T-cell (primary cell): ENCODE measurements at places on chromosomes 7 and 10.

DNA sequence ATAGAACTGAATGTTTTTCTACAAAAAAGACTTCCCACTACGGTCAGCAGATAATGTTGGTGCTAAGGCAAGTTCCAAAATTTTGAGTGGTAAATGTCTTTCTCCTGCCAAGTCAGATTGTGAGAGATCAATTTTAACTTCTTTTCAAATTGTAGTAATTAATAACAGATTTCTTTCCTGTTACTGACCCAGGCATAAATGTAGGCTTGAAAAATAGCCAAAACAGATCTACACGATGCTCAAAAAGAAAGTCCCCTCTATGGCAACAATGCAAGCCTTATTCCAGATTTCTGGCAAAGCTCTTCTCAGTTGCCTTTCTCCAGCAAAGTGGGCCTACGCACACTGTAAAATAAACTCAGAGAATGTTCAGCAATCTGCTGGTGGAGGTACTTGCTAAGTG lies 641.0 kb upstream of the NRP1 start:
- no peaks in the 10 kb centered on the region for H3K27me3 ChIP-seq
- H3K27ac ChIP-seq: no peak overlapping the region
- H3K36me3 ChIP-seq: no peaks in the 10 kb centered on the region
- DNase-seq: no peak

GRCh38 chr7:79610748-79611304 lies 157.4 kb upstream of the MAGI2 start:
- H3K4me1 ChIP-seq: no peaks in the 10 kb centered on the region
- no peak for DNase-seq
- H3K4me3 ChIP-seq: no peak overlapping the region
- H3K27me3 ChIP-seq: no peaks in the 10 kb centered on the region
- no peak overlapping the region for H3K27ac ChIP-seq

DNA sequence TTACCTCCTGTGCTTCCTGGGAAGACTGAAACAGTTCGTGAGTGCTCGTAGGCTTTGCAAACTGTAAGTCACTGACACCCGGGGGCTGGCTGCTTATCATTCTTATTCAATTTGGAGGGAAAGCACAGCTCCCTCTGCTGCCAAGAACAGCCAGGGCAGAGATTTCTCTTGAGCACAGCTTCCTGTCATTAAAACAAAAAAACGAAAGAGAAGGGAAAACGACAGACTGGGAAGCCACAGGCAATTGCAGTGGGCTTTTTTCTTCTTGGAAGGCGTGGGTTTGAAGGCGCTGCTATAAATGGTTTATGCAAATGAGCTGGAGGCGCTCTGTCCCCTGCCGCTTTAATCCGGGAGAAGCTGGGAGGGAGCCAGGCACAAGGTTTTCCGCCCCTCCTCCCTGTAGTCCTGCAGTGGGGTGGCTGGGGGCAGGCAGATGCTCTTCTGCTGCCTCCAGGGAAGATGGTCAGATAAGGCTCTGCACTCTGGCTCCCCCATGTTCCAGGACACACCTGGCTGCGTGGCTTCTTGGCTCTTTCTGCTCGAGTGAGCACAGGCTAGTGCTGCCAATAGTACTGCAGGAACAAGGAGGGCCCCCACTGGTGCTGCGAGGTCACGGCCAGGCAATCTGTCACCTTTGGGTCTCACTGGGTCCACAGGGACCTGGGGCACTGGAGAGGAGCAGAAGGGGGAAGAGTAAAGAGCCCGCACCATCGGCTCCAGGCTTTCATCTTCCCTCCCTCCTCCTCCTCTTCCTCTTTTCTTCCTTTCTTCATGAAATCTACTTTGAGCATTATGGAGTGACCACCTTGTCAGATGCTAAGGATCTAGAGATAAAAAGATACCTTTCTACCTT lies 49.5 kb downstream of the NEURL1 start:
- no peaks in the 10 kb centered on the region for H3K36me3 ChIP-seq
- no peak for DNase-seq
- peaks cover 34% of the 10 kb centered on the region for H3K27me3 ChIP-seq
- peak overlapping the region; percentile 66 for H3K4me3 ChIP-seq

DNA sequence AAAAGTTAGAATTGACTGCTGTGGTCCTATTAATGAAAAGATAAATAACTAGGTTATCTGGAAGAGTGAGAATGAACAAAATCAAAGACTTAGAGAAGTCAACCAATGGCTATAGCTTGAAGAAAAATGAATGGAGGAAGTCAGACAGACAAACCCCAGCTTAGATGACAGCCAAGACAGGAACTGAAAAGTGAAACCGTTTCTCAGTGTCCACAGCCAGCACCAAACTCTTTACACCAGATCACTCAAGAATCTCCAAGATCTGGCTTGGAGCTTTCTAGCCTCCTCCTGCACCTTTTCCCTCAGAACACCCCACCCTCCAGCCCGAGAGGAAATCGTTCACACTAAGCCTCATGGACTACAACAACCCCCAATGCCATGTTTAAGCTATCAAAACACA lies 167.0 kb downstream of the SFMBT2 start:
- H3K27ac ChIP-seq: no peak overlapping the region
- H3K36me3 ChIP-seq: peaks cover 7% of the 10 kb centered on the region
- H3K27me3 ChIP-seq: no peaks in the 10 kb centered on the region
- no peak for DNase-seq

GRCh38 chr7:39683216-39683845 lies 60.0 kb downstream of the RALA start:
- no peak overlapping the region for H3K27ac ChIP-seq
- no peak overlapping the region for H3K4me3 ChIP-seq
- peaks cover 7% of the 10 kb centered on the region for H3K4me1 ChIP-seq
- DNase-seq: no peak
- no peaks in the 10 kb centered on the region for H3K27me3 ChIP-seq

DNA sequence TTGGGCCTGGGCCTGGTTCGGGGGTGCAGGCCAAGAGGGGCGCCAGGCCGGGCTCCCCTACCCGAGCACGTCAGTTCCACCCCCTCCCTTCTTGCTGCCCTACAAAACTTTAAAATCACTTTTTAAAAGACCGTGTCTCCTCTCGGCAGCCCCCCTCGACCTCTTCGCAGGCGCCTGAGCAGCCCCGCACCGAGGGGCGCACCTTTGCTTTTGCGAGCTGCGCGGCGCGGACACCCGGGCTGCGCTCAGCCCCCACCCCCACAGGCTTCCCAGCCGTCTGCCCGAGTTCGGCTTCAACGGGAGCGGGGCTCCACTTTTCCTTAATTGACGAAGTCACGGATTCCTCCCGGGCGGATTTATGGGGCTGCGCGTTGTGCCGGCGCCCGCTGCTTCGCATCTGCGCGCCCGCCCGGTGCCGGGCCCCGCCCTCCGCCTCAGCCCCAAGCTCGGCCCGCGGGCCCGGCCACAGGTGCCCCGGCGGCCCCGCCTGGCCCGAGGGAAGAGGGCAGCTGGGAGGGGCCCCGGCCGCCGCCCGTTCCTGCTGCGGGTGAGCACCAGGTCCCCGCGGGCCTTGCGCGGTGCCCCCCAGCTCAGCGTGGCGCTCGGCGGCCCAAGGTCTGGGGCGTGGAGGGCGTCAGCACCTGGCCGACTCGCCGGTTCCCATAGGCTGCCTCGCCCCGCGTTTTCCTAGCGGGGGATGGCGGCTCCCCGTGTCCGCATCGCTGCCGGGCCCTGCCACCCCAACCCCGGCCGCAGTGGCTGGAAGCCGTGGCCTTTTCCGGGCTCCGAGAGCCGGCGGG lies 10.8 kb upstream of the MNX1 start:
- no peaks in the 10 kb centered on the region for H3K36me3 ChIP-seq
- H3K4me3 ChIP-seq: no peak overlapping the region
- H3K27ac ChIP-seq: no peak overlapping the region
- H3K4me1 ChIP-seq: no peaks in the 10 kb centered on the region
- no peak for DNase-seq
- peaks cover 19% of the 10 kb centered on the region for H3K27me3 ChIP-seq

GRCh38 chr7:152544481-152544927 lies 108.7 kb upstream of the KMT2C start:
- no peaks in the 10 kb centered on the region for H3K4me1 ChIP-seq
- H3K27me3 ChIP-seq: no peaks in the 10 kb centered on the region
- no peak overlapping the region for H3K27ac ChIP-seq
- DNase-seq: no peak
- H3K4me3 ChIP-seq: no peak overlapping the region

GRCh38 chr10:85673270-85673669 lies 693.3 kb downstream of the GRID1 start:
- H3K27ac ChIP-seq: no peak overlapping the region
- no peak for DNase-seq
- no peaks in the 10 kb centered on the region for H3K27me3 ChIP-seq
- no peak overlapping the region for H3K4me3 ChIP-seq
- no peaks in the 10 kb centered on the region for H3K36me3 ChIP-seq
- H3K4me1 ChIP-seq: no peaks in the 10 kb centered on the region

DNA sequence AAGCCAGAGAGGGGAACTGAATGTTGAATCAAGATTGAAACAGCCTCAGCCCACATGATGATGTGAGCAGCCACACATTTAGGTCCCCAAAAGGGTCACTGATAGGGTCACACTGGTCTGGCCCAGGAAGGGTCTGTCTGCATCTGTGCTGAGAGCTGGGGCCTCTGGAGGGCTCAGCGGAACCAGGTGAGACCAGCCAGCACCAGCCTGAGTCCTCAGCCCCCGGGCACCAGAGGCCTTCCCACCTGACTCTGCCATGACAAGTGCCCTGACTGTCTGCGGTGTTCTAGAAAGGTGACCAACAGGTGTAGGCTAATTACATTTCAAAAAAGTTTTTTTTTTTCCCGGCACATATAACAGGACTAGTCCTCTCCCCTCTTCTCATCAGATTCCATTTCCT lies 76.2 kb downstream of the WDR11 start:
- H3K36me3 ChIP-seq: no peaks in the 10 kb centered on the region
- H3K4me1 ChIP-seq: no peaks in the 10 kb centered on the region
- H3K4me3 ChIP-seq: no peak overlapping the region
- H3K27me3 ChIP-seq: peaks cover 10% of the 10 kb centered on the region
- H3K27ac ChIP-seq: no peak overlapping the region

GRCh38 chr7:150740053-150740452 lies 2.8 kb downstream of the GIMAP5 start:
- DNase-seq: no peak
- peaks cover 51% of the 10 kb centered on the region for H3K4me1 ChIP-seq
- H3K27me3 ChIP-seq: no peaks in the 10 kb centered on the region
- peaks cover 52% of the 10 kb centered on the region for H3K36me3 ChIP-seq
- peak overlapping the region; percentile 59 for H3K4me3 ChIP-seq

DNA sequence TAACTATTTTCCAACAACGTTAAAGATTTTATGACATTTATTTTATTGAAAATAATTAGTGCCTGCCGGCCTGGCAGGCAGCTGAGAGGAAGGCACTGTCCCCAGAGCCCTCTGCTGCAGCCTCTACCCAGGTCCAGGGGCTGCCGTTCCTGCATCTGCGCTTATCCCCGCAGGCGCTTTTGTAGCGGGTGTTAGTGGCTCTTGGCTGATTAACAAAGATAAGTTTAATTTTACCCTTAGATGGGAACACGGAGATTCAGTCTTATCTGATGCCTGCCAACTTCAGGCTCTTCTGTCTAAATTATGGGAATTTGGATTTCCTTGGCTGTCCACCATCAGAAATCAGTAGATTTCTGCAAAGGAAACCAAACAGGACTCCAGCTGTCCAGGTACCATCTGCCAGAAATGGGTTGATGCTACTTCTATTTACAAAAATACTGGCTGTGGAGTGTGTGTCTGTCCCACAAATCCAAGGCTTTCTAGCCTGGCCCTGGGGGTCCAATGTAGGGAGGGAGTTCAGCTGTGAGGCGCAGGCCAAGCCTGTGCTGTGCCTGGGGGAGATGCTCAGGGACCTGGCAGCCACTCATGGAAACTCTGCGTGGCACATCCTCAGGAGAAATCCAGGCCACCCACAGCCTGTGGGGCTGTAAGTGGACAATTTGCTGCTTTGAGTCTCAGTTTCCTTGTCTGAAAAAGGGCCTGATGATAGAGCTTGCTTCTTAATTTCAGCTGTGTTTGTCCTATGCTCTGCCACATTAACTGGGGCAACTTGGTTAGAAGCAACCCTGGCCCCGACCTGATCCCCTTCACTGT lies 62.0 kb upstream of the IGFBP3 start:
- H3K27me3 ChIP-seq: no peaks in the 10 kb centered on the region
- DNase-seq: no peak
- H3K4me3 ChIP-seq: no peak overlapping the region
- no peak overlapping the region for H3K27ac ChIP-seq

DNA sequence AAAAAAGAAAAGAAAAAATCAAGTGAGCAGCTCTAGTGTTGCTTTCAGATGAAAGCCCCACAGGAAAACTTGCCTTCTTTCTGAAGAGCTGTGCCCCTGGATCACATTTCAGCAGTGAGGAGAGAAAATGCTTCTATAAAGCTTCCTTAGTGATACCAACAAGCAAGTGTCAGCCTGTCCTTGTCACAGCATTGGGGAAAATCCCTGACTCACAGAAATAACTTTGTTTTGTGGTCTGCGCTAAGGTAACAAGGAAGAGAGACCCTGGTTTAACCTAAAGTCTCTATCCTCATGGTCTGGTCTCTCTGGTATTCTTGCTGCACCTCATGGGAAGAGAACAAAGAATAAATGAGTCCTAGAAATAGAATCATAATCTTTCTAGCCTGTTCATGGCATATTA lies 885.2 kb upstream of the SORCS1 start:
- no peaks in the 10 kb centered on the region for H3K36me3 ChIP-seq
- H3K27me3 ChIP-seq: no peaks in the 10 kb centered on the region
- no peak overlapping the region for H3K4me3 ChIP-seq
- no peak overlapping the region for H3K27ac ChIP-seq

GRCh38 chr7:158386866-158387545 lies 200.6 kb downstream of the PTPRN2 start:
- H3K27me3 ChIP-seq: peaks cover 29% of the 10 kb centered on the region
- H3K4me3 ChIP-seq: no peak overlapping the region

GRCh38 chr10:106872176-106872575 lies 292.3 kb downstream of the SORCS1 start:
- no peak overlapping the region for H3K27ac ChIP-seq
- no peaks in the 10 kb centered on the region for H3K27me3 ChIP-seq
- H3K4me1 ChIP-seq: no peaks in the 10 kb centered on the region
- no peak overlapping the region for H3K4me3 ChIP-seq
- no peak for DNase-seq
- H3K36me3 ChIP-seq: no peaks in the 10 kb centered on the region

GRCh38 chr10:71476228-71477011 lies 79.7 kb downstream of the CDH23 start:
- H3K4me1 ChIP-seq: peaks cover 9% of the 10 kb centered on the region
- H3K36me3 ChIP-seq: no peaks in the 10 kb centered on the region
- no peak overlapping the region for H3K27ac ChIP-seq
- H3K27me3 ChIP-seq: peaks cover 50% of the 10 kb centered on the region

DNA sequence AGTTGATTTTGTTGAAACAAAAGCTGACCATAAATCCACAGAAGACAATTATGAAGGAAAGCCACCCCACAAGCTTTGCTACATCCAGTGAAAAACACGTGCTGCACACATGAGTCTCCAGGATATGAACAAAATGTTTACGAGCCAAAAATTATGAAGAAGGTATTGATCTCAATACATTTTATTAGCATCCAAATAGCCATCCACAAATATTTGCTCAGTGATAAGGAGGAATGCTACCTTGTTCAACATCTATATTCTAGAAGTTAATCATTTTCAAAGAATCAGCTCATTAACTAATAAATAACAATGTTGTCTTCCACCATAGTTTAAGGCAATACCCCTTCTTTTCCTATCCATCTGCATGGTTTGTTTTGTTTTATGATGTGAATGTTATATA lies 42.7 kb downstream of the CALML3 start:
- no peaks in the 10 kb centered on the region for H3K36me3 ChIP-seq
- no peak for DNase-seq
- H3K4me3 ChIP-seq: no peak overlapping the region
- H3K4me1 ChIP-seq: peaks cover 14% of the 10 kb centered on the region
- no peak overlapping the region for H3K27ac ChIP-seq
